Chondrocyte (in vitro differentiated cells): ENCODE measurements at places on chromosomes 13 and 19.

DNA sequence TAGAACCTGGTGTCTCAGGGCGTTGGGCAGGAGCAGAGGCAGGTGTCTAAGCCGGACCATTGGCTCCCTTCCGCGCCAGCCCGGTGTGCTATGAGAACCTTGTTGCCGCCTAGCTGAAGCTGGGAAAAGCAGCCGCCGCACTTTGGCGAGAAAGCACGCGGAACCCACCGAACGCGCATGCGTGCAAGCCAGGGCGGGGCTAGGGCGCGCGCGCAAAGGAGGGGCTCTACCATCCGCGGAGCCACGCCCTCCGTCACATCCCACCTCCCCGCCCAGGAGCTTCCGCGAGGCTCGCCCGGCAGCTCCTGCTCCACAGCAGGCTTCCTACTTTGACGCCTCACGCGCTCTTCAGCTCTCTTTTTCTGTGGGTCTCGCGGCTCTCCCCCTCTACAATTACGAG lies 51.3 kb downstream of the WDR87 start:
- DNase-seq, result no peak

DNA sequence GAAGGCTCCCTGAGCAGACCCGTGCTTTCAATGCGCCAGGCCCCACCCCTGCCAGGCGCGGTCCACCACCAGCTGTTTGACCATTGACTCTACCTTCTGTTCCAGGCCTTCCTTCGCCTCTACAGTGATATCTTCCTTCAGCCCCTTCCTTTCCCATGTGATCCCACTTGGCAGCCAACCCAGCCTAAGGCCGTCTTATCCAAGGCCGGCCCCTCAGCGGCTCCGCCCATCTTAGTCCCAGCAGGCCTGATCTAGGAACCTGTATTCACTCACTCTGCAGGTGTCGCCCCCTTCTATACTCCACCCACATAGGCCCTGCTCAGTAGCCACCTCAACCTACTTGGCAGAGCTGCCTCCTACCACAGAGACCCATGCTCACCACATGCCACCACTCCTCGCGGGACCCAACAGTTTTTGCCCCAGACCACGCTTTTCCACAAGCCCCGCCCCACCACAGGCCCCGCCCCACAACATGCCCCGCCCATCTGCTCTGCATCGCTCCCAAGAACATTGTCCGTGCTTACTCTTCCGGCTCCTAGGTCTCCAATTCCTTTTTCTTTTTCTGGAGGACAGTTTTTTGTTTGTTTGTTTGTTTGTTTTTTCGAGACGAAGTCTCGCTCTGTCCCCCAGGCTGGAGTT lies 2.9 kb downstream of the RASIP1 start:
- DNase-seq, result no peak

- DNase-seq, result no peak
Observed at GRCh38 chr19:5452594-5453565, 2.3 kb upstream of the ZNRF4 start.

GRCh38 chr19:41420101-41420880 lies 6.9 kb downstream of the B3GNT8 start:
- no peak for DNase-seq

- no peak for DNase-seq
Observed at GRCh38 chr19:51365965-51366388, at the start of gene ETFB. Gene ETFB, minus strand, starts transcription at chr19:51366388. Its CDS starts 62 bp downstream, at chr19:51366326.

DNA sequence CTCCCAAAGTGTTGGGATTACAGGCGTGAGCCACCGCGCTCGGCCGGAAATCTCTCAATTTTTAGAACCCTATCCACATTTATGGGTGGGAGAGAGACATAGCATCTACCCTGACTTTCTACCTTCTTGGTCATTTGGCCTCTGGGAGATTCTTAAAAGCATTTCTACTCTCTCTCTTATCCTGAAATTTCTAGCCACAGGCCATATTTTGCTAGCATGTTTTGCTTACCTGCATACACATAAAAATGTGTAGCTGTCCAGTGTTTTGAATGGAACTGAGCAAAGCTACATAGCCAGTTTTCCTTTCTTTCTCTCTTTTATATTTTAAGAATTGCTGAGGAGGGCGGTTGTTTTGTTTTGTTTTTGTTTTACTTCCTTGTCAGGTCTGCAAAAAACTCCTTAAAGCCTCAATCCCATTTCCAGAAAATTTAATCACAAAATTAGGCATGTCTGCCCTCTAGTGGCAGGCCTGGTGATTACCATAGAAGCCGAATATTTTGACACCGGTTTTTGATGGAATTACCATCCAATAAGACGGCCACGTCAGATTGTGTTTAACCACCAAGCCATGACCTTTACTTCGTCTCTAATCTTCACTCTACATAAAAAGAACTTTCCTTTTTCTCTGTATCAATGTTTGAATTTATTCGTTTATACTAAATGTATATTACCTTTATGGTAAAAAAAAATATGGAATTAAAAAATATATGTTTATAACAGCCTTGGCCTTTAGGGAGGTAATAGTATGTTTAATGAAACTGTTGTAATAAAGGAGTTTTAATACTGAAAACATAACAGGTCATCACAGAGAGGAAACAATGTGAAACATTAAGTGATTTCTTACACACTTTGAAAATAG lies 34.4 kb upstream of the OXGR1 start:
- DNase-seq, result no peak

DNA sequence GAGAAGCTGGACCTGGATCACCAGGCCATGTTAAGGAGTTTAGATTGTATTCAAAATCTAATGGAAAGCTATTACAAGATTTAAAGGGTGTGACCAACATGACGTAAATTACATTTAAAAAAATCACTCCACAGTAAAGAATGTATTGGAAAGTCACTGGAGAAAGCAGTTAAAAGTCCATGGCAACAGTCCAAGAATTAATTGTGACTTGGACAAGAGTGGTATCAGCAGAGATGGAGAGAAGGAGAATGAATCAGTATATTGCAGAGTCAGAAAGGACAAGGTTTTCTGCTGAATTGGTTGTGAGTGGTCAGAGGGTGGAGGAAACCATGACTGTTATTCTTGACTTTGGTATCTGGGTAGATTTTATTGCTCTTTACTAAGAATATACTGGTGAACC lies 535.1 kb upstream of the SLITRK1 start:
- DNase-seq, result no peak

DNA sequence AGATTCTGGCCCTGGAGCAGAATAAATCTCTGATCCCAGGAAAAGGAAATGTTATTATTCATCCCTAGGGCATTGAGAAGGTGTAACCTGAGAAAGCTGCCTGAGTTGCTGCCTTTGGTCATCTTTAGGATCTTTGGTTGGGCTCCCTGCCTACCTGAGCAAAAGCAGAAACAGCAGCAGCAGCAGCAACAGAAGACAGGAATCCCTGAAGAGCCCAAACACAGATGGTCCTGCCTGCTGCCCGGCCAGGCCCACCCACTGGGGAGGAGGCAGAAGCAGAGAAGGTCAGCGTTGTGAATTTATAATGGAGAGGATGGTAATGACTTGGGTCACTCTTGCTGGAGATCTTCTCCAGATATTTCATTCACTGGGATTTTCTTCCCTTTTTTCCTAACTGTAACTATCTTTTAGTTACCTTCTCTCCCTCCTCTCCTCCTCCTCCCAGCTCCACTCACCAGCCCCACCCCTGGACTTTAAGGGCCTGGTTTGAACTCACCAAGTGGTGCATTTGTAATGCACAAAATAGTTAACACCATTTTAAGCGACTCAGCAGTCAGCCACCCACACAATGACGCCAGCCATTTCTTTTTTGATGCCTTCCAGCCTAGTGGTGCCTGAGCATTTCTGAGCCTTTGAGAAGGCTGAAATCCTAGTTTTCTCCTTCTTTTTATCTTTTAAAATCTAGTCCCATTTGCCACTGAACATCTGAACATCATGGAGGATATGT lies 91.7 kb downstream of the HSPH1 start:
- DNase-seq, result no peak
